Suppressor macrophage (primary cell): ENCODE measurements at places on chromosomes 6 and 20.

DNA sequence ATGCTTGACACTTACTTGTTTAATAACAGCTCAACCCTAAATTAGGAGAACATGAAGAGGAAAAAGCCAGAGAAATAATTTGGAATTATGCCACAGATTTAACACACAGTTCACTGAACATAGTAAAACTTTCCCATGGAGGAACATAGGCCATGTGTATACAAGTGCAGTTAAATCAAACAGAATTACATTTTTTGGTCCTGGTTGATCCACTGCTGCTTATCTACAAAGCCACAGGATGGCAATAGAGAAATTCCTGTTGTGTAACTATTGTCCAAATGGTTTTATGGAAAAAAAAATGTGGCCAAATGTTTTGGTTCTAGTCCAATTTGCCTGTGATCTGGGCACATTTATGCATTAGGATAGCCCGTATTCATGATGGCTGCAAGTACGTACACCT is 136.8 kb downstream of the ALDH8A1 start:
- no peak for DNase-seq

GRCh38 chr6:73858376-73858775 is 162.4 kb downstream of the CD109 start:
- DNase-seq = no peak

- DNase-seq = peak; percentile 91
Measured at GRCh38 chr20:62501801-62502495, 26.2 kb upstream of the GATA5 start.

GRCh38 chr6:53009056-53009455 is 14.0 kb upstream of the GSTA4 start:
- no peak for DNase-seq

GRCh38 chr6:16249971-16250370 is 11.6 kb downstream of the GMPR start:
- DNase-seq = no peak

GRCh38 chr6:35300848-35301247 is 3.2 kb downstream of the DEF6 start:
- peak; percentile 29 for DNase-seq

- DNase-seq = peak; percentile 84
Measured at GRCh38 chr6:6494677-6495076, 93.8 kb upstream of the LY86 start.

- no peak for DNase-seq
Measured at GRCh38 chr20:48889140-48889790, 32.2 kb upstream of the ARFGEF2 start.

DNA sequence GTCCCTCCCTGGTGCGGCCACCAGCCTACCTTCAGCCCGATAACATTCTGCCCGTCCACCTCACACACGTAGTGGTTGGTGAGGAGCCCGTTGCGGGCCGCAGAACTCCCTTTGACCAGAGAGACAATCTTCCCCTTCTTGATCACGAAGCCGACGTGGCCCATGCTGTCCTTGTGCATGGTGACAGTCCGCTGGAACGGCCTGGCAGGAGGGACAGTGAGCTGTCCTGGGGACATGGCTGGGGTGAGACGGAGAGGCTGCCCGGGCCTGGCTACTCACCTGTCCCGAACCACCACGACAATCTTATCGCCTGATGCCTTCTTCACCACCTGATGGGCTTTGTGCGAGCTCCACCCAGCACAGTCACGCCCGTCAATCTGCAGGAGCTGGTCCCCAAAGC is 16.6 kb downstream of the SDCBP2 start:
- no peak for DNase-seq

DNA sequence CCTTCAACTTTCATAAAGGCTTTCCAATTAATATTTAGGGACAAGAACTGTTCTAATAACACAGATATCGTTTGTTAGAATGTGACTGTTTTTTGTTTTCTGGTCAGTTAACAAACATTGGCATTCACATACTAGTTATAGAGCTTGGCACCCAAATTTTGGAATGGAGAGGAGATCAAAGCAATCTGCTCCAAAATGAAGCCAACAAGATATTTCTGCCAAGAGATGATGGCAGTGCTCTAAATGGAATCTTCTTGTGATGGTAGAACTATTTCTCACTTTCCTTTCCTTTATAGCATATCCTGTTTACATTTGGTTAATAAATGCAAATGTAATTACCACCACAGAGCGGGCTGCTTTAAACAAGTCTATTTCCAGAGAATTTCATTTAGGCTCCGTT is 208.3 kb upstream of the RIMS1 start:
- DNase-seq = no peak

- DNase-seq = no peak
Measured at GRCh38 chr20:55264703-55265239, 740.5 kb downstream of the CBLN4 start.
